ENCODE measurements at places on chromosomes 6 and 20.

DNA sequence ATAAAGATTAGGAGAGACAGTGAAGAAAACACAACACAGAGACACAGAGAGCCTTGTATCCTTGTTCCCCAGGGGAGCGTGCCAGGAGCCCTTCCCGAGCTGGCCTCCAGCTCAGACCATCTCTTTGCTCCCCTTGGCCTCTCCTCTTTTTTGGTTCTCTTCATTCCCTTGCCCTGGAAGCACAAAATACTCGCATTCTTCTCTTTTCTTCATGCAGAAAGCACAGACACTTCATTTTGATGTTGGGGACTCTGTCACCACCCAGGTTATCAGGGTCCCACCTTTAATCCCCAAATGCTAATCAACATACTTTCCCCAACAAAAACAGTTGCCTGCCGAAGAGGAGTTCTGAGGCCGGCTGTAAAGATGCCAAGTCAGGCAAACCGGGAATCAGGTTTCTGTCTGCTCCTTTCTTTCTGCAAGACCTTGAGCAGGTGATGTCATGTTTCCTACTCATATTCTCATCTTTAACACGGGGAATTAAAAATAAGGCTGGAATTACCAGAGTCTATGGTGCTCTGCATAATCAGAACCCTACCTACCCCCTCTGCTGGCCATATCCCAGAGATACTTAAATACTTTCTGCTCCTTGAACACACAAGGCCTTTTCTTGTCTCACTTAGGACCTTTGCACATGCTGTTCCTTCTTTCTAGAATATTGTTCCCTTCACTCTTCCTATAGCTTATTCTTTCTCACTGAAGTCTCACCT is 21.7 kb downstream of the TGM6 start:
- DNase-seq = no peak

DNA sequence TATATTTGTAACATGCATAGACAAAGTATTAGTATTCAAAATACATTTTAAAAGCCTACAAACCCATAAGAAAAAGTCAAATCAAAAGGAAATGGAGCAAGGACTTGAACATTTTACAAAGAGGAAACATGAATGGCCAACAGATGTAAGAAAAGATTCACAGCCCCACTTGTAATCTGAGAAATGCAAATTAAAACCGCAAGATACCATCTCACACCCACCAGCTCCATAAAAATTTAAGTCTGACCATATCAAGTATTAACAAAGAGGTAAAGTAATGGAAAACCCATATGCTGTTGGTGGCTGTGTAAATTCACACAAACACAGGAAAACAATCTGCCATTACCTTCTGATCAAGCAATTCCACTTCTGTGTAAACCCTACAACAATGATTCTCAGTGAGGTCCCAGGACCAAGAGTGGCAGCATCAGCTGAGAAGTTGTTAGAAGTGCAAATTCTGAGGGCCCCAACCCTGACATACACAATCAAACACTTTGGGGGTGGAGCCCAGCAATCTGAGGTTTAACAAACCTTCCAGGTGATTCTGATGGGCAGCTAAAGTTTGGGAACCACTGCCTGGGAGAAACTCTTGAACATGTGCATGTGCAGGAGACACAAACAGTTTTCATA is 30.9 kb downstream of the BCL2L1 start:
- DNase-seq = no peak

DNA sequence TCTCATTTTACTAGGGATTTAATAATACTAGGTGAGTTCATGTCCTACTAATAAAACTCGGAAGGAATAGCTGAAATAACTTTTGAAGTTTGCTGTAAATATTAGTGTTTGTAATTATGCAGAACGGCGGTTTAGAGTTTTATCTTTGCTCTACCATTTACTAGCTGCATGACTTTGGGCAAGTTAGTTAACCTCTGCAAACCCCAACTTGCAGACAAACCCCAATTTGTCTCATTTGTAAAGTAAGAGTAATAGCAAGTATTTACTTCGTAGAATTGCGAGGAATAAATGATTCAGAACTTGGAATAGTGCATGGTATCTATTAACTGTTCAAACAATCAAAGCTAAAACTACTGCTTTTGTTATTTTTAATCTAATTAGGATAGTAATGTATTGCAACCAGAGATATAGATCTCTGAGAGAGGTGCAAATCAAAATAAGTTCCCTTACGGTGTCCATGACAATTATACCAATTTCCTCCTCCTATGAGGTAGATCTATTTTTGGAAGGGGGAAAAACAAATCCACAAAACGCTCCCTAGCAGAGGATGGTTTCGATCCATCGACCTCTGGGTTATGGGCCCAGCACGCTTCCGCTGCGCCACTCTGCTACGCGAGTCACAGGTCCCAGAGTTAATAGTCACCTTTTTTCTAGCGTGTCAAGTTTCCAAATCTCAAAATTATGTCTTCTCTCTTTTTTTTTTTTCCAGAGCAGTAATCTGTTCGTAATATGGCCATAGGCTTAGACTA is 35.1 kb upstream of the BTN3A2 start:
- DNase-seq = peak; percentile 25

DNA sequence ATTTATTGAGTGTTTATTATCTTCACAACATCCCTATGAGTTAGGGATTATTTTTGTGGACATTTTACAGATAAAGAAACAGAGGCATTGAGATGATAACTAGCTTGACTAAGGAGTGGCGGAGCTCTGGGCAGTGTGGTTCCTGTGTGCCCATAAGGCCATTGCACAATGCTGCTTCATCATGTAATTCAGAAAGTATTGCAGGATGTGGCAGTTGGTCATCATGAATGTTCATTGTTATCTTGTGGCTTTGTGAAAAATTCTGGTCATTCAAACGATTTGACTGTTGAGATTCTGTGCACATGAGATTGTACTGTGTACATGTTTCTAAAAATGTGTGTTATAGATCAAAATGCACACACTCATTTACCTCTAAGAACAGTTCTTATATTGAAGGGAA is 150.8 kb downstream of the ESR1 start:
- DNase-seq = no peak

- DNase-seq = no peak
Measured at GRCh38 chr6:30547454-30547853, 8.8 kb downstream of the GNL1 start.
